Stimulated activated CD4-positive, alpha-beta T cell treated with anti-CD3 and anti-CD28 coated beads, Interleukin-1b, Interleukin-23, amount 100 ng/mL, for 1 hour (primary cell): ENCODE measurements at places on chromosomes 7 and 10.

GRCh38 chr10:127836966-127837365 is 55.8 kb downstream of the CLRN3 start:
- DNase-seq = no peak

GRCh38 chr7:13189668-13190067 is 502.2 kb downstream of the ARL4A start:
- DNase-seq = no peak

DNA sequence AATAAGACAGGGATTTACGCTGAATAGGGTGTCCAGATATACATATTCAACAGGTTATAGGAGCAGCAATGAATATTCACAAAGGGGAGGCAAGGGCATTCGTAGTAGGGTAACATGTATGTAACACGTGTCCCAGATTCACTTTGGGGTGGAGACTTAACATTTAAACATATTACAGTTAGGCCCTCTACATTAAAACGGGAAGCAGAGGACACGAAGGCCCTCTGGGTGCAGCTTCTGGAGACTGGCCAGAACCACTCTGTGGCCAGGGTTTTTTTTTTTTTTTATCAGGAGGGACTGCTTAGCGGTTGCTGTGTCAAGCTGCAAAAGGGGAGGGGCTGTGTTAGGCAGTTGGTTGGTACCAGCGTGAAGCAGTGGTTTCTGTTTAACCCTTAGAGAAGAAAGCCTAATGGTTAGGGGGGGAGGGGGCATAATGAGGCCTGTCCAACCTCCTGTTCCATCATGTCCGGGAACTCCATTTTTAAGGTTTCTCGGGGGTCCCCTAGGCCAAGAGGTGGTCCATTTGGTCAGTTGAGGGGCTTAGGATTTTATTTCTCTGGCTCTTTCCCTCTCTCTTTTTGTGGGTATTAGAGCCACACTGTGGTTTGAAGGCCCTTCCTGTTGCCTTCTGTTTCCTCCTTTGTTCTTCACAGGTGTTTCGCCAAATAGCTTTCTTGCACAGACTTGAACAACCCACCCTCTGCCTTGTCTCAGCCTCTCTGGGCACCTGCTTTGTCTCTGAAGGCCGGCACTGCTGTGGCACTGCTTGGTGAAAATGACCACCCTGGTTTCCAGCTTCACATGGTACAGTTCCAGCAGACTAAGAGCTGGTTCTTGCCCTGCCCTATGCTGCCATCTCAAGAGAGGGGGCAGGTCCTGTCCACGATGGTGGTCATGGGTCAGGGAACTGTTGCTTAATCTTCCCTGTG is 26.4 kb downstream of the PRF1 start:
- no peak for DNase-seq

DNA sequence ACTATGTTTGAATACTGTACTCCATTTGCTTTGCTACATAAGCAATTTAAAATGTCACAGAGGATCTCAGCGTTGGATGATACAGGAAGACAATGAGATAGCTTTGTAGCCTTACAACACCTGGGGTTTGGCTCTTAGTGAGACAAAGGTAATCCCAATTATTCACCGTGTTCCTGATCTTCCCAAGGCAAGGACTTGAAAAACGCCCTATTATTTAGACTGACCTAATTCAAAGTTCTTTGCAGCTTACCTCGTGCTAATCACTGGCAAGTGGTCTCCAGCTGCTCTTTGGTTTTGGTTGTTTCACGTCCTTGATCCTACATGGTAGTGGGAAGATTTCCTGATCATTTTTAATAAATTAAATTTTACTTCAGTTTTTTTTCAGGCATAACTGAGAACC is 23.0 kb upstream of the C7orf33 start:
- no peak for DNase-seq

GRCh38 chr7:106840342-106840741 is 24.7 kb upstream of the PIK3CG start:
- no peak for DNase-seq

- no peak for DNase-seq
Measured at GRCh38 chr7:29471444-29472138, 92.0 kb upstream of the PRR15 start.

DNA sequence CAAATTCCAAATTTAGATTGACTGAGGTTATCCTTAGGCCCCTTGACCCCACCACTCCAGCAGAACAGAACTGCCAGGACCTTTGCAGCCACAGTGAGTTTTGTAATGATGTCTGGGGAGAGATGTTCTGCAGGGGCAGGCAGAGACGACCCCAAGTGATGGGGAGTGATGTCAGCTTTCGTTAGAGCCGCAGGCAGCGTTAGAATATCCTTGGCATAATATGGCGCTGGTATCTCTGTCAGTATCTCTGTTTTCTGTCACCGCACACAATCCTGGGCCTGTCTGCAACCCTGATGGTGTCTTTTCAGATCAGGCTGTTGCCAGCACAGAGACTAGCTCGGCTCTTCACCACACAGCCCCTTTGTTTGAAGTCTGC is 1083.6 kb downstream of the KCNMA1 start:
- DNase-seq = no peak

DNA sequence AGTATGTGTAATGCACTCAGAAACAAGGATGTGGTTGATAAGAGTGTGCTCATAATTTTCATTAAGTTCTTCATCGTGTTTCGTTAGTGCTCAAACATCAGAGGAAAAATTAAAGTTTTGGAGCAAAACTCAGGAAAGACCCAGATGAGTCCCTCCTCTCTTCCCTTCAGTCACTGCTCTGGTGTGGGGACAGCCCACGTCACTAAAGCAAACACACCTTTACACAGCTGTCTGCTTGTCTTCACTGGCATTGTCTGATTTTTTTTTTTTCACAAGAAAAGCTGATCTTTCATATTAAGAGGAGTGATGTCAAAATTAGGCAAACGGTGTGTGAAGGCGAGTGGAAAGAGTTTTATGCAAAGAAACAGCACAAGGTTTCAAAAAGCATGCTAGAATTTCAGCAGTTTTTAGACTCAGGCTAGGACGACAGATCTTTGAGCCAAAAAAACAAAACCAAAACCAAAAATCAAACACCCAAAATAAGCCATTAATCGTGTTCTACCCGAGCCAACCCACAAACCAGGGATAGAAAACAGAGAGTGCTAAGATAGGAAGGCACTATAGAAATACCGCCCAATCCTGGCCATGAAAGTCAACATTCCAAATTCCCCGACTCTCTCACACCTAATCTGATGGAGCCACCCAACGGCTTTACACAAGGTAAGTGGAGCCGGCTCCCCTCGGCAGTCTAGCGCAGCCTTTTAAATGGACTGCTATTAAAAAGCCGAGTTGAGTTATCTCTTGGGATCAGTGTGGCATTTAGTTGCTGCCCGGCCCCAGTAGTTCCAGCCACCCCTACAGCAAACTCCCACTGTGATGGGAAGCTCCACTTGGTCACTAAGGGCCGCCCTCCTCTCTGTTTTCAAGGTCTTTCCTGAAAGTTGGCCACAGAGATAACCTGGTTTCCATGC is 27.9 kb upstream of the GATA3 start:
- DNase-seq = no peak

DNA sequence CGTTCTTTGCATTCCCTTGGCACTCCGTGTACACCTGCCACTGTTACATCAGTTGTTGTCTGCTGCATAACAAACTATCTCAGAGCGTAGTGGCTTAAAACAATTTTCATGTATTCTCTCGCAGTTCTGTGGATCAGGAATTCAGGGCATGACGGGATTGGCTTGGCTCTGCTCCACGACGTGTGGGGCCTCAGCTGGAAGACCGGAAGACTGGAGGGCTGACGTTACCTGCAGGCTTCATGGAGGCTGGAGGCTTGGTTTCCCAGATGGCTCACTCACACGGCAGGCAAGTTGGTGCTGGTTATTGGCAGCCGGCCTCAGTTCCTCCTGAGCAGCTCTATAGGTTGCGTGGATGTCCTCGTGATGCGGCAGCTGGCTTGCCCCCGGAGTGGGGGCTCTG is 25.5 kb downstream of the NYAP1 start:
- no peak for DNase-seq

DNA sequence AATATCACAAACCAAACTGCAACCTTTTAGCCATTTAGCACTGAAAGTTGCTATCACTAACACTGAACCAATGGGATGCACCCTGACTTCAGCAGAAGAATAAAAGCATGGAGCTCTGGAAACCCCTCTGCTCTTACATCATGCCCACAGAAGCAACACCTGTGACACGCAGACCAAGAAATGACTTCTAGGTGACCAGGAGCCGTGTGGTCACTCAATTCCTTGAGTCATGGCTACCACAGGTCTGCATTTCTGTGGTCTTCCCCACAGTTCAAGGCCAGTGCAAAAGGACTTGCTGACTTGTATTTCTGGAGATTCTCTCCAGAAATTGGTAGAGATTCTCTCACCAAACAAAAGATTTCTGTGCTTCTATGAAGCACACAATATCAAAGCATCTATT is 38.3 kb downstream of the NRCAM start:
- DNase-seq = no peak

DNA sequence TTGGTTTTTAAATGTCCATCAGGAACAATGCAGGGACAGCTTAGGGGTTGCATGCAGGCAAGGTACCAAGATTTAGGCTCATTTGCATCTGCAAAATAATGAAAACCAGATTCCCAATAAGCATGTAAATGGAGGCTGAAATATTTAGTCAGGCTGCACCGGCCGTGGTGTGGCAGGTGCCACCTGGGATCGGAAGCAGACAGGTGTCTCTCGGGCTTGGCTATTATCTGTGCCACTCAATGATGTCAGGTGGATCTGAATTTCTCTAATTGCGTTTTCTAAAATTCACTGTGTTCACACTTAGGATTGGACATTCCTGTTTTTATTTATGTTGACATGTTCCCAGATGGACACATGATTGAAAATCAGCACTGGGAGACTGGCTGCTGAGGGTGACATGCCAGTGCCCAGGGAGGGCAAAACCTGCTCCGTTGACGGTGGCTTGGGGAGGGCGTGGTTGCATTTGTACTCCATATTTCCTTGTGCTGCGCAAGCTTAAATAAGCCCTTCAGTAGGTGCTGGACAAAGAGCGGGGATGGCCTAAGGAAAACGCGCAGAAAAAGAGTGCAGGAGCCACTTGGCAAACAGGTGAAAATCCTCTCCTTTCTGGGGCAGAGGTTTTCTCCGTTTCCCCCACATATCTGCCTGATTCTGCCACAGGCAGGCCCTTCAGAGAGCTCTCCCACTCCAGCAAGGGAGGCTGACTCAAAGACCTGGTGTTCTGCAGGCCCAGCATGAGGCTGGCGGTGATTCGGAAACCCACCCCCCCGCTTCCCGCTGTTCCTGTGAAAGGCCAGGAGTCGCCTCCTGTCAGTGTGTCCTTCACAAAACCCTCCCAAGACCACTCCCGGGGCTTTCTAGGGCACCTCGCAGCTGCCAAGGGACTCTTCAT is 142.5 kb downstream of the WDR37 start:
- DNase-seq = no peak

- DNase-seq = no peak
Measured at GRCh38 chr7:35820858-35821257, 20.0 kb downstream of the SEPTIN7 start.

DNA sequence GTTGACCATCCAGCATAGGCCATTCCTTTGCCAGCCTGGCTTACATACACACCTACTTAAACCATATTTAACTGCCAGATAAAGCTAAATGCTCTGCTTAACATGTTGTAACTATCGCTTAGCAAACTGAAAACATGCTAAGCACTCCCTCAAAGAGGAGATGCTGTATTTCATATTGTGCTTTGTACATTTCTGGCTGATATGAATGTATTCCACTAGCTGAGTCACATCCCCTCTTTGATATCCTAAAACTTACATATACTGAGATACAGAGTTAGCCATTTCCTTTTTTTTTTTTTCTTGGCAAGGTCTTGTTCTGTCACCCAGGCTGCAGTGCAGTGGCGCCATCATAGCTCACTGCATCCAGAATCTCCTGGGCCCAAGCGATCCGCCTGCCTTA is 99.4 kb downstream of the TPST1 start:
- DNase-seq = no peak

DNA sequence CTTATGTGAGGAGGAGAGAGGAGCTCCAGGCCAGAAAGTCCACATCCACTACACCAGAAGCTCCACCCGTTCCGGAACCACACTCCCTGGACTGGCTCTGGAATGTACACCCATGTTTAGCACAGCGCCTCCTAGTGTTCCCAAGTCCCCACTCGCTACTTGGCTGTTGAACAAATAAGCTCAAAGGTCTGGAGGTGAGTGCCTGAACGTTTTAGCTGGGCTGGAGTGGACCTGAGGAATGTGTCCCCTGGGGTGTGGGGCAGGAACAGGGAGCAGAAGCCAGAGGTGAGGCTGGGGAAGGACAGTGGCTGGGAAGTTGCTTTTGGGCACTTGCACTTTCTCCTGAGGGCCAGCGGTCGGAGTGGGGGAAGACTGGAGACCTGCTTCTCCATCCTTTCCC is 164.1 kb upstream of the CDCA7L start:
- DNase-seq = no peak
